ACHN (cell line): ENCODE measurements at places on chromosomes 1 and 21.

GRCh38 chr1:212771341-212771740 lies 20.2 kb downstream of the NSL1 start:
- no peak for DNase-seq

GRCh38 chr1:247298701-247299100 lies 33.0 kb downstream of the ZNF496 start:
- DNase-seq = no peak

- no peak for DNase-seq
Measured at GRCh38 chr1:47842228-47842919, 154.8 kb downstream of the TRABD2B start.

DNA sequence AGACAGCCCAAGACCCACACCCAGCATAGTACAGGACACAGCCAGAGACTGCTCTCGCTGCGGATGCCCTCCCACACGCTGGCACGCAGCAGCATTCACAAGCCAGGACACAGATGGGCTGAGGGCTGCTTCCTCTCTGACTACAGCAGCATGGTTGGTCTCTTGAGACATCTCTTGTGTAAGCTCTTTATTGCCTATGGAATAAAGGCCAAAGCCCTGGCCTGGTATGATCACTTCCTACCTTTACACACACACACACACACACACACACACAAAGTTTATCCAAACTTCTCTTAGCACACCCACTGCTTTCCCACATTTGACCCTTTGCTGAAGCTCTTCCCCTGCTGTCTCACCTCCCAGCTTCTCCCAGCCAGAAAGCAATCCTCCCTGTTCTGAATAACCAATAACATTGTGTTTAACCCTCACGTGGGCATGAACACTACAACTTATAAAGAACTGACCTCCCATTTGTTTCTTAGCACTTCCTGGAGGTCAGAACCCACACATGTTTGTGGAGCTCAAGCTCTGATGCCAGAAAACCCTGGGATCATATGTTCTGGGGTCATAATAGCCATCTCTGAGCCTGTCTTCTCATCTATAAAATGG lies 1.2 kb upstream of the LUZP1 start:
- no peak for DNase-seq
